ENCODE measurements at places on chromosomes 6 and 20.
A peak's percentile ranks its signal among the peaks of the same experiment; 100 is the strongest.

- no peak for DNase-seq
Observed at GRCh38 chr6:76435174-76435573, 362.7 kb upstream of the IMPG1 start.

DNA sequence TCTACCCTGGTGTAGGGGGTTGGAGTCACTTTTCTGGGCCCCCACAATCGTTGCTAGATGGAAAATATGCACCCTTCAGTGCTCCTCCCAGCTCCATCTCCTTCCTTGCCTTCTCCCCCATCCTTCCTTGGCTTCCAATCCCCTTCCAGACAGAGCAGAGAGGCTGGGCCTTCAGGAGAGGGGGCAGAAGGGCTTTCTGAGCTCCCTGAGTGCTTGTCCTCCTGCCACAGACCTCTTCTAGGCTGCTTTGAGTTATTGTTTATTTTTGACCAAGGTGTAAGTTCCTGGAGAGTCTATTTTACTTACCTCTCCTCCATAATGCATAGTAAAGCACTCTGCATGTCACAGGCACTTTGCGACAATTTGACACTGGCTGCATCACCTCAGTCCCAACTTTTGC is 96.4 kb upstream of the CNKSR3 start:
- no peak for DNase-seq

DNA sequence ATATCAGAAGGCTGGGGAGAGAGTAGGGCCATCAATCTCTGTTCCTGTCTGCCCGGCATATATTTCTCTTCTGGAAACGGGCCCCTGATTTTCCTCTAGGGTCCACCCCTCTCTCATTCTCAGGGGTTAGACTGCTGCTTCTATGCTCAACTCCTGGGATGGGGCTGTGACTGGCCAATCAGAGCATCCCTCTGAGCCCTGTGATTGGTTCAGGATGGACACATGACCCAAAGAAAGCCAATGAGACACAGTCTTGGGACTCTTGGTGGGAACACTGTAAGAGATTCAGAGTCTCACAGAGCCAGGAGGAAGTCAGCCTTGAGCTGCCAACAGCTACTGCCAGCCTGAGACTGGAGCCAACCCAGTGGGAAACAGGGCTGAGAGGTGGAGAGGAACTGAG is 31.0 kb upstream of the KCNB1 start:
- no peak for DNase-seq

GRCh38 chr6:140403020-140403419 is 1028.6 kb upstream of the CITED2 start:
- no peak for DNase-seq

- DNase-seq: no peak
Observed at GRCh38 chr6:69026715-69027114, 391.6 kb downstream of the ADGRB3 start.

DNA sequence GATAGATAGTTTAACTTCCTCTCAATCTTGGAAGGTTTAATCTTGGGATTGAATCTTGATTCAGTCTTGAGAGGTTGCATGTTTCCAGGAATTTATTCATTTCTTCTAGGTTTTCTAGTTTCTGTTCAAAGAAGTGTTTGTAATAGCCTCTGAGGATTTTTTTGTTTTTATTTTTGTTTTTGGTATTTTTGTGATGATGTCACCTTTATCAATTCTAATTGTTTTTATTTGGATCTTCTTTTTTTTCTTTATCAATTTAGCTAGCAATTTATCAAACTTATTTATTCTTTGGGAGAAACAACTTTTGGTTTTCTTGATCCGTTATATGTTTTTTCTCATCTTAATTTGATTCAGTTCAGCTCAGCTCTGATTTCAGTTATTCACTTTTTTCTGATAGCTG is 41.5 kb upstream of the ADGRB3 start:
- no peak for DNase-seq

DNA sequence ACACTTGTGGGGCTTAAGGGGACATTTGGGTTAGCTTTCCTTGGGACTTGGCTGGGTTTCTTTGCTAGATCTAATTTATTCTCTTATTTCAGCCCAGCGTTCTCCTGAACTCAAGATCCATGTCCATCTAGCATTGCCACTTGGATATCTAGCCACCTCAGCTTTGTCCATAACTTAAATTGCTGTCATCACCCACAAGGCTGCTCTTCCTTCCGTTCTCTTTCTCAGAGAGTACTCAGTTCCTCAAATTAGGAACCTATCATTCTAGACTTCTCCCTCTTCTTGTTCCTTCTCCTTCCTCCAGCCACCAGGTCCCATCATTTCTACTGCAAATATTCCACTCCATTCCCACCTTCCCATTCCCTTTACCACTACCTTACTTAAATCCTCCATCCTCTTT is 4.3 kb downstream of the SMIM26 start:
- no peak for DNase-seq

- DNase-seq: no peak
Observed at GRCh38 chr20:24648919-24649318, 179.5 kb downstream of the SYNDIG1 start.

GRCh38 chr20:19528286-19529030 is 229.6 kb upstream of the RIN2 start:
- DNase-seq: no peak

DNA sequence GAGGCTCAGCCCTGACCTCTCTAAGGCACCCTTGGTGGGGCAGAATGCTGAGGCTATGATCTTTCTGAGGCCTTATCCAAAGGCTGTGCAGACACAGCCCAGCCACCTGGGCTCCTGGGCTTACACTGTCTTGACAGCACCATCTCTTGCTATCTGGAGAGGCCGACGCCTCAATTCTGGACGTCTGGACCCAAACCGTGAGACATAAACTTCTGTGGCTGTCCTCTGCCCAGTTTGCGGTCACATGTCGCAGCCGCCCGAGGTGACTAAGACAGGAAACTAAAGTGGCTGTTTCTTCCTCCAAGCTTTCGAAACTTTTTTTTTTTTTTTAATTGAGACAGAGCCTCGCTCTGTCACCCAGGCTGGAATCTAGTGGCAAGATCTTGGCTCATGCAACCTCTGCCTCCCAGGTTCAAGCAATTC is 49.3 kb downstream of the PRR18 start:
- no peak for DNase-seq

- DNase-seq: no peak
Observed at GRCh38 chr6:147677647-147678046, 169.2 kb downstream of the SAMD5 start.

DNA sequence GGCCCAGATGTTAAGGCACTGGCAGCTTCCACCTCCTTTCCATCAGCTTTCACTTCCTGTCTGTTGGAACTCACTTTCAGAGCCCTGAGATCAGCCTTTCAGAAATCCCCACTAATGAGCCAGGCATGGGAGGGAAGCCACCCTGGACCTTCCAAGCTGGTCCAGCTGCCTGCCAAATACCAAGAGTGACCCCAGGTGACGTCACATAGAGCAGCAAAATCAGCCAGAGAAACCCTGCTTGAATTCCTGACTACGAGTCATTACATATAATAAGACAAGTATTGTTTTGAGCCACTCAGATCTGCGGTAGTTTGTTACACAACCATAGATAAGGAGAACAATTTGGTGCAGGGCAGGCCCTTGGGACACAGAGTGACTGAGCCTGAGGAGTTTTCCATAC is 556.0 kb upstream of the JAG1 start:
- no peak for DNase-seq

- no peak for DNase-seq
Observed at GRCh38 chr20:1741309-1742048, 83.9 kb upstream of the SIRPG start.

GRCh38 chr20:11140359-11140758 is 466.6 kb upstream of the JAG1 start:
- DNase-seq: no peak

DNA sequence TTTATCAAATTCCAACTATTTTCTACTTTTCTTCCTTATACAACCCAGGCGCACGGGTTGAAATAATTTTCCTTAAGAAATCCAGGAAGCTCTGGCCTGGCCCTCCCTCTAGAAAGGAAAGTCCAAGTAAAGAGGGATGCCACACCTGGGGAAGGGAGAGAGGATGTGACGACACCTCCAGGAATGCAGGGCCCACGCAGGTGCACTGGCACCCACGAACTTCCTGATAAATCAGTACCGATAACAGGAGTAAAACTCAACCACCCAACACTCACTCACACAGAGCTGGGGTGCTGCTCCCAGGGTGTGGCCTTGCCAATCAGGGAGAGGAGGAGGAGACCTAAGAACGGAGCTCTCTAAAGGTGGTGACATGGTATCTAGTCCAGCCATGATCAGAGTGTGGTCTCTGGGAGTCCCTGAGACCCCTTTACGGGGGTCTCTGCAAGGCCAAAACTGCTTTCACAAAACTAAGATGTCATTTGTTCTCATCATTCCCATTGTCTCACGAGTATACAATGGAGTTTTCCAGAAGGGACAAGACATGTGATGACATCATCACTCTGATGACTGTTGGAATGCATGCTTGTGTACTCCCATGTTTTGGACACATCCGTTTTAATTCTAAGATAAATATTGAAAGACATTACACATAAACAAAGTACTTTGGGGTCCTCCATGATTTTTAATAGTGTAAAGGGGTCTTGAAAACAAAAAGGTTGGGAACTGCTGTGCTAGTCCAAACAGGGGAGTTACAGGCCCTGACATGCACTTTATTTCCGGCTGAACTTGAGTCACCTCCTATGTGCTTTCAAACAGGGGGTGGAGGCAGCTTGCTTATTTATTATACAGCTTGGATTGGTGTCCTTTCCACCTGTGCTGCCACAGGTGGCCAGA is 2.2 kb upstream of the PARD6B start:
- DNase-seq: no peak

GRCh38 chr20:63155266-63156165 is 60.4 kb downstream of the YTHDF1 start:
- DNase-seq: no peak

GRCh38 chr20:37416848-37417616 is 71.1 kb downstream of the SRC start:
- DNase-seq: no peak

DNA sequence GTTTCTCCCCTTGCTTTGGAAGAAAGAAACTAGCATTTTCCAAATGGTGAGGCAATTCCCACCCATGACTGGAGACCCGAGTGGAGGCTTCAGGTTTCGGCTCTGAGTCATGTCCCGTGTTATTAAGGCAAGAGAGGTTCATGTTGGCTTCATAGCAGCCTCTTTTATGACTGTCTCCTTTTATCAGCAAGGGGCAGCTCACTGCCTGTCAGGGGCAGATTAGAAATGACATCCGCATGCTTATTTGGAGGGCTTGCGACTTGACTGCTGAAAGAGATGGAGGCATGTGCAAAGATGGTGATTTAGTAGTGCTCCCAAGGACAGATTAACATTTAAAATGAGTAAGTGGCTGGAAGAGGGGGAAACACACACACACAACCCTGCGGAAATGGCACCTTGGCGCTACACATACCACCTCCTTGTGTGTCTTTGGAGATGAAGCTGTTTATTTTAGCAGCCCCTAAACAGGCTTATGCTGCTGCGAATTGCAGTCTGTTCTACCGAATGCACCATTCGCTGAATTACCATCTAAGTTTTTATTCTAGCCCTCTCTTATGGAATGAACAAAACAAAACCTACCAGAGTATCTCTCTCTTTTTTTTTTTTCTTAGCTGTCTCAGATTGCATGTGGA is 52.1 kb upstream of the VSTM2L start:
- no peak for DNase-seq

DNA sequence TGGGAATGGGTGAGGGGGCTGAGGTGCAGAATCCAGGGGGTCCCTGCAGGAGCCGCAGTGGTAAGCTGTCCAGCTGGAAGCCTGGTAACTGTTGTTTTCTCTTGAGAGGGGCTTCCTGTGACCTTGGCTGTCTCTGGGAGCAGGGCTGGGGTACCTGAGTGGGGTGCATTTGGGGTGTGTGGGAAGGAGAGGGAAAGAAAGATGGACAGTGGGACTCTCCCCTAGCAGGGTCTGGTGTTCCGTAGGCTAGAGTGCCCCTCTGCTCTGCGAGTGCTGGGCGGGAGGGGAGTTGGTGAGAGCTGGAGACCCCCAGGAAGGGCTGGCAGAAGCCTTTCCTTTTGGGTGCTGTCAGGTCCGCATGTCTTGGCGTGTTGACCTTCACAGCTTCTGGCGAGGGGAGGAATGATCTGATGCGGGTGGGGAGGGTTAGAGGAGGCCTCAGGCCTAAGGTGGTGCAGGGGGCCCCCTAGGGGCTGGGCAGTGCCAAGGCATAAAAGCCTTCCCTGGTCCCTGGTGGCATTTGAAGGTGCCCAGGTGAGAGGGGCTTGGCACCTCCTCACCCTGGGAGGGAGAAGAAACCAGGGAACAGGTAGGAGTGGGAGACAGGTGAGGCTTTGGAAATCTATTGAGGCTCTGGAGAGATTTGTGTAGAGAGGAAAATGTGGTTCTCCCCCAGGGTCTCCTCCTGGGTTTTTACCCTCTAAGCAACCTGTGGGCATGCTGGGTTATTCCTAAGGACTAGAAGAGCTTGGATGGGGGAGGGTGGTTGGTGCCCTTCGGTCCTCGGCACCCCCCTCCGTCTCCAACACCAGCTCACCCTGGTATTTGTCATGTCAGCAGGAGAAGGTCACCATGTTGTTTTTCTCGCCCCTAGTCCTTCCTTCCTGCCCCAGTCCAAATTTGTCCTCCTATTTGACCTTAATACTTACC is 3.3 kb downstream of the VEGFA start:
- peak; percentile 54 for DNase-seq

GRCh38 chr20:62320581-62321354 is 18.0 kb downstream of the ADRM1 start:
- no peak for DNase-seq

GRCh38 chr6:99739526-99739925 is 132.9 kb downstream of the PRDM13 start:
- DNase-seq: no peak

DNA sequence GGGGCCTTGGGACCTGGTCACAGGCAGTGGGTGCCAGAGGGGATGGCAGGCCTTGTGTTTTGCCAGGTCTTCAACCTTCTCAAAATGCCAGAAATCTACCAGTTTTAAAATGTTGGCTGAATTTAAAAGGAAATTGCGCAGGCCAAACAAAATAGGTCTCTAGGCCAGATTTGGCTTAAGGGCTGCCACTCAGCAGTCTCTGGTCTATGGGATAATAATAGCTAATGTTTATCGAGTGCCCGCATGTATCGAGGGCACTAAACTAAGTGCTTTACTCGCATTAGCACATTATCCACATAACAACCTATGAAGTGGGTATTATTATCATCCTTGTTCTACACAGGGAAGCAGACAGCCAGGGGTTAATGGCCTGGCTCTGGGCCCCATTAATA is 11.0 kb downstream of the E2F3 start:
- no peak for DNase-seq

DNA sequence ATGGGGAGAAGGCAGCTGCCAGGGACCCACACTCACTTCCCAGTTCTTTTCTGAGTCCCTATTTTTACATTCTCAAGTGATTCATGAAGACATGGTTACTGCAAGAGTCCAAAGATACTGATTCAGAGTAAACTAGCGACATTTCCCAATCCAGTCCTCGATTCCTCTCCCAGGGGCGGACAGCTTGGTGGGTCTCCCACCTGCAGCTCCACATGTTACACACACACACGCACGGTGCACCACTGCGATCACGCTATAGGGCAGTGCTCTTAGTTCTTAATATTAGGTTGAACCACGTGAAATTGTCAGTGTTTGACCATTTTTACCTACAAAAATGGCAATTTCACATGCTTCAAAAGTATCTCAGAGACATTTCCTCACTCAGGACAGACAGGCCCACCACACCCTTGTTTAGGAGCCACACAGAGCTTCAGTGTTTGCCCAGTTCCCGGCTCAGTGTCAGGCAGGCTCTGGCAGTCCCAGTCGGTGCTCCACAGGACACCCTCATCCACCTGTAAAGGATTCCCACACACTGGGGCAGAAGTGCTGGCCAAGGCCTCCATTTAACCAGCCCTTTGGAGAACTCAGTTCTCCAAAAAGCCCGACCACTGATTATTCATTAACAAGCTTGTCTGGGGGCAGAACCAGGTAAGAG is 51.8 kb downstream of the RRBP1 start:
- DNase-seq: no peak

GRCh38 chr20:4838526-4838925 is 116.8 kb downstream of the PRND start:
- DNase-seq: no peak
